ENCODE measurements at places on chromosomes 5 and 9. TPM values are rescaled to one million over a fixed set of nuclear protein-coding genes. Genes with fewer than 3 reads are reported as not detected.

Gene OTP
- total RNA-seq = not detected

Gene DEPDC1B
- 0.47 TPM for total RNA-seq

Gene GHR
- total RNA-seq = 15.2 TPM

Gene ISL1
- total RNA-seq = not detected

Gene AGXT2
- total RNA-seq = not detected

DNA sequence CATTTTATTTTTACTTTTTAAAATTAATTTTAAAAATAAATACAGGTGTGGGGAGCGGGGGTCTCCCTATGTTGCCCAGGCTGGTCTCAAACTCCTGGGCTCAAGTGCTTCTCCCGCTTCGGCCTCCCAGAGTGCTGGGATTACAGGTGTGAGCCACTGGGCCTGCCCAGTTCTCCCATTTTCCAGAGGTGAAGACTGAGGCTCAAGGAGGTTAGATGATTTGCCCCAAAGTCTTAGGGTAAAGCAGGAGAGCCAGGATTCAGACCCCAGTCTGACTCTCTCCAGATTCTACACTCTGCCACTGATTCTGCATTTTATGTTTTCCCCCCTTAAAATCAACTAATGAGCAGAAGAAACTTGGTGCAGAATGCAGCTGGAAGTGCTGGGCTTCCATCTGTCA is 36.9 kb downstream of the CFAP77 start:
- DNase-seq = no peak

DNA sequence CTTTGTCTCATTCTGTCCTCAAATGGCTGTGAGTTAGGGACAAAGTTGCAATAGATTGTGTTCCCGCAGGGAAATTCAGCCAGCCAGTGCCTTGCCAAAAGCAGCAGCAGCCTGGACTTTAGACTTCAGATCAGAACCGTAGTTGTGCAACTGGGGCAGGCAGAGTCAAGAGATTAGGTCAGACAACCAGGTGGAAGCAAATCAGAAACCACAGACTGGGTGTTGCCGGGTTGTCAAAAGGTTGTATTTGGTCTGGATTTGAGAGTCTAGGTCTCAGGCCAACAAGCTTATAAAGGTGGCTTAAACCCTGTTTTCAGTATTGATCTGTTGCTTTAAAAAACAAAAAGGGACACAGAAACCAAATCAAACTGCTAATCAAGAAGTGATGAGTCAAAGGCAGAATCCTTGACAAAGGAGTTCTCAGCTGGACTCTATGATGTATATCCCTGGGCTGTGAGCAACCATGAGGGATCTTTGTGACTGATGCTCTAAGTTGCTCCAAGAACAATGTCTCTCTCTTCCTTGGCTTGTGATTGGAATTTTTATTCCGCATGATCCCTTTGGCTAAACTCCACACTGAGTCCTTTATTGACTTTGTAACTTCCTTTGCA is 20.9 kb downstream of the RFK start:
- DNase-seq = peak; percentile 65

DNA sequence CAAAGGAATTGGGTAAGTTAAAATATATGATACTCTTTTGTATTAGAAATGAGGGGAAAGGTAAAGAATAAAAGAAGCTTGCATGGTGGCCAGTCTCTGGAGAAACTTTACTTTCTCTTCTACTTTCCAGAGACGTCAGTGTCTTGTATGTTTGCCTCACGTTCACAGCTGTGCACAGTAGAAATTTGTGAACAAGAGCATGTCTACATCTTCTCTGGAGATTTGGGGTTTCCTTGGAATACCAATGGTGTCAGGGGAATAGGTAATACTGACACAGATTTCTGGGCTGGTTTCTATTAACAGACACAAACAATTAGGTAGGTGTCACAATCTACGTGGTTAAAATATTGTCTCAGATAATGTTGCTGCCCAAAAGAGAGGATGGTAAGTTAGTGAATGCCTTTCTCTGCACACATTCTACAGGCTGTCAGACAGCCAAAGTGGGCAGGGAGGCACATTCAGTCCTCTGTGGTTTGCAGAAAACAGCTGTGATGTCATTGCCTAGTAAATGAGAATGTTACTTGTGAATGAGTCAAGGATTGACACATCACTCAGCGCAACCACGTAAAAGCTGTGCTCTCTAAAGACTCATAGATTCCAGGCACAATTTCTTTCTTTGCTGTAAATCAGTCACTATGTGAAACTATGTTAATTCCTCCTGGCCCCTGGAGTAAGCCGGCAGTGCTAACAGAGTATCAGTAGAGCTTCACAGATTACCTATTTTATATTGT is 397.1 kb downstream of the MAN2A1 start:
- DNase-seq = peak; percentile 20

GRCh38 chr9:134553061-134553891 is 88.3 kb upstream of the COL5A1 start:
- DNase-seq = no peak

DNA sequence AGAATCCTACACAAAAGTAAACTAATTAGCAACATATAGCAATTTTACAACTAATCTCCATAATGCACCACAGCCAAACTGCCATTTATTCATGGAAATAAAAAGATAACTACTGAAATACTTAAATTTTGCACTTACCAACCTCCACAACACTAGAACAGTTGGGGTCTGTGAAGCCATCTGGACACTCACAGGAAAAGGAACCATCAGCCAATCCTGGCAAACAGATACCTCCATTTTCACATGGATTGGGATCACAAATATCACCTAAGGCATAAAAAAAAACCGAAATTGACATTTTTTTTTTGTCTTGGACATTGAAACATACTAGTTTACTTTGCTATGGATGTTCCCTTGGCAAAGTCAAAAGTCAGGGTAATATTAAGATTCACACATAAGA is 130.7 kb downstream of the EDIL3 start:
- DNase-seq = no peak

- DNase-seq = no peak
Measured at GRCh38 chr9:99867968-99868367, 38.5 kb upstream of the STX17 start.

DNA sequence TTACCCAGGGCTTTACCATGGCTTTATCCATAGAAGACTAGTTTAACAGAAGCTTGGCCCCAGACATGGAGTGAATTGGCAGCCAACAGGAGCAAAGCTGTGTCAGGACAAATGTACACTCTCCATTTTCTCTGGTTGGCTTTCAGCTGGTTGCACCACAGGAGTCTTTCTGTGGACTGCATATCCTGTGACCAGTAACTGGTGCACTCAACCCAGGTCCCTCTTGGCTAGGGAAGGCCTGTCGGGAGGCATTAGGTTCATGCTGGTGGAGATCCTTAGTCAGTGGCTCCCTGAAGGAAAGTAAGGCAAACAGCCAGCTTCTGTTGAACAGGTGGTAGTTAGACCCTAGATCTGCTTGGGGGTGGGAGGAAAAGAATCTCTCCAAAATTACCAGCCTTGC is 146.9 kb upstream of the TLX3 start:
- no peak for DNase-seq

GRCh38 chr5:51632793-51633192 is 249.5 kb downstream of the ISL1 start:
- no peak for DNase-seq

DNA sequence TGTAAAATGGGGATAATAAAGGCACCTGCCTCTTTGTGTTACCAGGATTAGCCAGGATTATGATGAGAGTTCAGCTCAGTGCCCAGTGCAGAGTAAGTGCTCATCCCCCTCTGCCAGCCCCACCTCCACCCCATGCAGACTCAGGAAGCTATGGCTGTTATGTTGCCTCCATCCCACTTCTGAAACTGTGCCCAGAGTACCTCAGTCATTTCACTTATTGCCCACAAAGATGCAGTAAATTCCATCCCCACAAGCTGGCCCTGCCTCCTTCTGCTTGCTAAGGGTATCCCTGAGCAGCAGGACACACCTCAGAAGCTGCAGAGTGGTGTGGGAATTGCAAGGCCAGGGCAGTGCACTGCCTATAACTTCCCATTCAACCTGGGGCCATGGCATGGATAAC is 415.1 kb downstream of the SPOCK1 start:
- no peak for DNase-seq

Data from left cardiac atrium (tissue), 4 donors.